ENCODE measurements at places on chromosomes 3 and 15. TPM values are rescaled to one million over a fixed set of nuclear protein-coding genes. Genes with fewer than 3 reads are reported as not detected.

The ST6GAL1 gene
- polyA plus RNA-seq: 139 TPM

GRCh38 chr3:13552857-13553652 lies 4.1 kb downstream of the FBLN2 start:
- no peaks in the 10 kb centered on the region for H3K4me1 ChIP-seq
- no peak overlapping the region for H3K27ac ChIP-seq
- no peaks in the 10 kb centered on the region for H3K36me3 ChIP-seq
- H3K27me3 ChIP-seq: peaks cover 11% of the 10 kb centered on the region
- no peak overlapping the region for H3K4me3 ChIP-seq

The CLRN1 gene
- polyA plus RNA-seq: not detected

- H3K4me1 ChIP-seq: no peaks in the 10 kb centered on the region
- no peak overlapping the region for H3K4me3 ChIP-seq
- no peak for DNase-seq
These were observed 141.6 kb upstream of the IGF1R start for GRCh38 chr15:98506711-98507110.

- no peak overlapping the region for H3K27ac ChIP-seq
- no peaks in the 10 kb centered on the region for H3K36me3 ChIP-seq
- no peaks in the 10 kb centered on the region for H3K4me1 ChIP-seq
- H3K4me3 ChIP-seq: no peak overlapping the region
These were observed 958.8 kb downstream of the ZPLD1 start for GRCh38 chr3:103393395-103394186.

The ARMC8 gene
- polyA plus RNA-seq: 54.4 TPM

DNA sequence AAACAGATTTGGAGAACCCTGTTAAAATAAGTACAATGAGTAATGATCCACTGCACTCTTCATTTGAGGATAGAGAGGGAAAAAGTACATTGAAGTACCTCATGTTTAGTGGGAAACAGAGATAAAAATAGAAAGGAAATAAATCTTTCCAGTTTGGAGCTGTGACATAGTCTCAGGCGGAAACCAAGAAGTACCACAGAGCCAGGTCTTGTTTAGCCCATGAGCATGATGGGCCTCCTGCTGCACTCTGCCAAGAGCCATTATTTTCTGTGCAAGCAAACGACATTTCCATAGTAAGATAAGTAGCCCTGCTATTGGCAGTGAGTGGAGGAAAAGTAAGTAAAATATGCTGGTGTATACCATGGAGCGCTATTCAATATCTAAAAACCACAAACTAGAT lies 796.1 kb downstream of the TBL1XR1 start:
- no peak overlapping the region for H3K27ac ChIP-seq
- no peaks in the 10 kb centered on the region for H3K36me3 ChIP-seq
- no peak overlapping the region for H3K4me3 ChIP-seq
- H3K27me3 ChIP-seq: no peaks in the 10 kb centered on the region
- no peaks in the 10 kb centered on the region for H3K4me1 ChIP-seq
- DNase-seq: no peak

The ARHGEF3 gene
- 110 TPM for polyA plus RNA-seq

GRCh38 chr3:152289708-152290107 lies 21.0 kb downstream of the MBNL1 start:
- no peaks in the 10 kb centered on the region for H3K27me3 ChIP-seq
- H3K36me3 ChIP-seq: no peaks in the 10 kb centered on the region
- no peak for DNase-seq
- H3K4me3 ChIP-seq: no peak overlapping the region
- H3K4me1 ChIP-seq: peaks cover 75% of the 10 kb centered on the region

- no peak overlapping the region for H3K27ac ChIP-seq
- H3K4me3 ChIP-seq: no peak overlapping the region
- H3K4me1 ChIP-seq: peaks cover 29% of the 10 kb centered on the region
- no peaks in the 10 kb centered on the region for H3K27me3 ChIP-seq
- H3K36me3 ChIP-seq: peaks cover 4% of the 10 kb centered on the region
These were observed 4.0 kb downstream of the CCDC51 start for GRCh38 chr3:48435774-48436476.

The SLMAP gene
- 26.7 TPM for polyA plus RNA-seq

DNA sequence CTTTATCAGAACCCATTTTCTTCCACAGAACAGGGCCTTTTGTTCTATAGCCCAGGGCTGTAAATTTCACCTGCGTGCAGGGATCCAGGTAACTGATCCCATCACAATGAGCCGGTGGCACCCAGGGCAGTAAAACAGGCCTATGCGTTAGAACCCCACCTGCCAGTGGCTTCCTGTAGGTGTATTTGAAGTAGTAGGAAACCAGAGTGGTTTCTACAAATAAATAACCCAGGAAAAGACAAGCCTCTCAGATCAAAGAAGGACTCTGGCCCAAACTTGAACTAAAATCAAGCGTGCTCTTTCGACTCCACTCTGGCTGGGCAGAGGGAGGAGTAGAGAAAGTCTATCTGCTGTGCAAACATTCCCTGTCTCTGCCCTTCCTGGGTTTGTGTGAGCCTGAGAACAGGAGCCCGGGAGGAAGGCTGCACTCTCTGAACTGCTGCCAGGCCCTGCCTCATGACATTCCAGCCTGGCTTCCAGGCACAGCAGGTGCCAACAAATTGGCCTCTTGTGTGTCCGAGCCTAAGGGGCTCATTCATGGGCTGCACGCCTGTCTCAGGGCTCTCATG lies 77.7 kb downstream of the CEMIP start:
- H3K27ac ChIP-seq: no peak overlapping the region
- H3K4me3 ChIP-seq: no peak overlapping the region
- H3K4me1 ChIP-seq: peaks cover 12% of the 10 kb centered on the region
- H3K36me3 ChIP-seq: no peaks in the 10 kb centered on the region
- DNase-seq: no peak

The SEMA5B gene
- polyA plus RNA-seq: not detected

The ACTRT3 gene
- polyA plus RNA-seq: 0.20 TPM

The EFCAB12 gene
- polyA plus RNA-seq: 0.21 TPM
